Psoas muscle (tissue), 8 donors: ENCODE measurements at places on chromosomes 11 and 22.

DNA sequence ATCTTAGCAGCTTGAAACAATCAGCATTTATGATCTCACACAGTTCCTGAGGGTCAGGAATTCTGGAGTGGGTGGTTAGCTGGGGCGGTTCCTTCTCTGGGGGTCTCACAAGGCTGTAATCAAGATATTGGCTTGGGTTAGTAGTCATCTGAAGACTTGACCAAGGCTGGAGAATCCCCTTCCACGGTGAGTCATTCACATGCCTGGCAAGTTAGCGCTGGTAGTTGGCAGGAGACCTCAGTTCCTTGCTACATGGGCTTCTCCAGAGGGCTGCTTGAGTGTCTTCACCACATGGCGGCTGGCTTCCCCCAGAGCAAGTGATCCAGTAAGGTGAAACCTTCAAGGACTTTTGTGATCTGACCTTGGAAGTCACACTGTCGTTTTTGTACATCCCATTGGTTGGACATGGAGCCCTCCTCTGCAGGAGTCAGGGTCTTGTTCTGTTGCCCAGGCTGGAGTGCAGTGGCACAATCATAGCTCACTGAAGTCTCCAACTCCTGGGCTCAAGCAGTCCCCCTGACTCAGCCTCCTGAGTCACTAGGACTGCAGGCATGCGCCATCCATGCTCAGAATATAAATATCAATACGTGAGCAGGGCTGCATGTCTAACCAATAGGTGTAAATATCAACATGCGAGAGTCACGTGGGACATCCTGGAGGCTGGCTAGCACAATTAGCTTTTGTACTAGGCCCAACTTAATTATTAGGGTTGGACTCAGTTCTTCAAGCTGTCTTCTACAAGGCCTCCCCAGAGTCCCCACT, 7.2 kb upstream of the NIPSNAP1 start:
- DNase-seq = no peak

DNA sequence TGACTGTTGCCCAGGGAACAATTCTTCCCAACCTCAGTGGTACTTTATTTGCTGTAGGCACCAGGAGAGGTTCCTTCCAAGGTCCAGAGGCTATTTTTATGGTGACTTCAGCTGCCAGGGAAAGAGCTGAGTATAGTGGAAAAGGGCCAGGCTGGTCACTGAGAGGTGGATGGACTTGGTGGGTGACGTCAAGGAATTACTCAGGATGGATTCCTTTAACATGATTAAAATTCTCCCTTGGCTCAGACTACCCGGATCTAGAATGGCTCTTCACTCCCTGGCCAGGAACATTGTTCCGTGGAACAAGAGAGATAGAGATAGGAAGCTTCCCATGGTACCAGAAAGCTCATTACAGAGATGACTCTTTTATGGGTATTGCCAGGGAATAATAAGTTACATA, 8.7 kb upstream of the CALCA start:
- DNase-seq = no peak

GRCh38 chr11:81725701-81726100, 1008.0 kb downstream of the FAM181B start:
- no peak for DNase-seq

- no peak for DNase-seq
Observed at GRCh38 chr22:19793161-19793560, 32.6 kb downstream of the TBX1 start.

DNA sequence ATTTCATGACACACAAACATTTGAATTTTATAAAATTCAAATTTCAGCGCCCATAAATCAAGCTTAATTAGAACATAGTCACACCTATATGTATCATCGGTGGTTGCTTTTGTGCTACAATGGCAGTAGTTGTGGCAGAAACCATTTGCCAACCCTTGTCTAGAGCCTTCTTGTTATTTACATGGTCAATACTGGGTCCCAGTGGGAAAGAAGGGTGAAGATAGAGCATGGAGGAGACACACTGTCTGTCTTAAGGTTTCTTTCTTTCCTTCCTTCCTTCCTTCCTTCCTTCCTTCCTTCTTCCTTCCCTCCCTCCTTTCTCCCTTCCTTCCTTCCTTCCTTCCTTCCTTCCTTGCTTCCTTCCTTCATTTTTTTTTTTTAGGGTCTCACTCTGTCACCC, 3.7 kb downstream of the OR6Q1 start:
- DNase-seq = no peak

DNA sequence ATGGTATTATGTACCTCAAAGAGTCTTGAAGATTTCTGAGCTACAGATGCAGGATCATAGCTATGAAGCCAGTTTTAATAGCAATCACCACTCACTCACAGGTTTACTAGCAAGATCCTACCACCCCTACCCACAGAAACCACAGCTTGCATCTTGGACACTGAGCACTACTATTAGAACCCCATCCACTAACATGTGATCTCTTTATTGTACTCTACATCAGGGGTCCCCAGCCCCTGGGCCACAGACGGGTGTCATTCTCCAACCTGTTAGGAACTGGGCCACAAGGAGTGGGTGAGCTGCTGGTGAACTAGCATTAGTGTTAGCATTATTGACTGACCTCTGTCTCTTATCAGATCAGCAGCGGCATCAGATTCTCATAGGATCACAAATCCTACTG, 844.8 kb upstream of the CHORDC1 start:
- no peak for DNase-seq

DNA sequence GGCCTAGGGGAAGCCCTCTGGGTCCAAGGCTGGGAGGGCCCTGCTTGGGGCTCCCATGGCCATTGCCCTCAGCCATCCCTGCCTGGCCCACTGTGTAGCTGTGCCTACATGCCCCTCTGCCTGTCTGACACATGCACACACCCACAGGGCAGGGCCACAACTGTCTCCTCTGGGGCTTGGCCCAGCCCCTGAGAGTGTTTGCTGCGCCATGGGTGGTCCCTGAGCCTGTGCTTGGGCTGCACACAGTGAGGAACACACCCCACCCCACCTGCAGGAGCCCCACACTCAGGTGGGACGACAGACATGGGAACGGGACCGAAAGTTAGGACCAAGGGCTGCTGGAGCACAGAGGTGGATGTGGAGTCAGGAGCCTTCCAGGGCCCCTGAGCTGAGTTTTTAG, 489.5 kb downstream of the TBC1D22A start:
- no peak for DNase-seq

- no peak for DNase-seq
Observed at GRCh38 chr11:47409440-47410369, 1.3 kb downstream of the SLC39A13 start.

GRCh38 chr11:34890089-34890488, 26.1 kb downstream of the APIP start:
- DNase-seq = no peak

- no peak for DNase-seq
Observed at GRCh38 chr11:77436506-77436905, 37.4 kb downstream of the PAK1 start.

- no peak for DNase-seq
Observed at GRCh38 chr11:61090521-61090920, 11.8 kb upstream of the CD5 start.
